ENCODE measurements at places on chromosomes 5 and 9.

- DNase-seq, result no peak
These were observed 647 bp upstream of the MEGF9 start for GRCh38 chr9:120714846-120715388.

- no peak for DNase-seq
These were observed 49.5 kb upstream of the TYRP1 start for GRCh38 chr9:12643686-12644085.

DNA sequence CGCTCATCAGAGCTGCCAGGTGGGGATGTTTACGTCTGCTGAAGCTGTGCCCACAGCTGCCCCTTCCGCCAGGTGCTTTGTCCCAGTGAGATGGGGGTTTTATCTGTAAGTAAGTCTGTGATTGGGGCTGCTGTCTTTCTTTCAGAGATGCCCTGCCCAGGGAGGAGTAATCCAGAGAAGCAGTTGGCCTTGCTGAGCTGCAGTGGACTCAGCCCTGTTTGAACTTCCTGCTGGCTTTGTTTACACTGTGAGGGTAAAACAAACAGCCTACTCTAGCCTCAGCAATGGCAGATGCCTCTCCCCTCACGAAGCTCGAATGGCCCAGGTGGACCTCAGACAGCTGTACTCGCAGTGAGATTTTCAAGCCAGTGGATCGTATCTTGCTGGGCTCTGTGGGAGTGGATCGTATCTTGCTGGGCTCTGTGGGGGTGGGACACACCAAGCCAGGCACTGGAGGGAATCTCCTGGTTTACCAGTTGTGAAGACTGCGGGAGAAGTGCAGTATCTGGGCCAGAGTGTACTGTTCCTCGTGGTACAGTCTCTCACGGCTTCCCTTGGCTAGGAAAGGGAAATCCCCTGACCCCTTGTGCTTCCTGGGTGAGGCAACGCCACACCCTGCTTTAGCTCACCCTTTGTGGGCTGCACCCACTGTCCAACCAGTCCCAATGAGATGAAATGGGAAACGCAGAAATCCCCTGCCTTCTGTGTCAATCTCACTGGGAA is 530.1 kb upstream of the DMAC1 start:
- DNase-seq, result no peak

DNA sequence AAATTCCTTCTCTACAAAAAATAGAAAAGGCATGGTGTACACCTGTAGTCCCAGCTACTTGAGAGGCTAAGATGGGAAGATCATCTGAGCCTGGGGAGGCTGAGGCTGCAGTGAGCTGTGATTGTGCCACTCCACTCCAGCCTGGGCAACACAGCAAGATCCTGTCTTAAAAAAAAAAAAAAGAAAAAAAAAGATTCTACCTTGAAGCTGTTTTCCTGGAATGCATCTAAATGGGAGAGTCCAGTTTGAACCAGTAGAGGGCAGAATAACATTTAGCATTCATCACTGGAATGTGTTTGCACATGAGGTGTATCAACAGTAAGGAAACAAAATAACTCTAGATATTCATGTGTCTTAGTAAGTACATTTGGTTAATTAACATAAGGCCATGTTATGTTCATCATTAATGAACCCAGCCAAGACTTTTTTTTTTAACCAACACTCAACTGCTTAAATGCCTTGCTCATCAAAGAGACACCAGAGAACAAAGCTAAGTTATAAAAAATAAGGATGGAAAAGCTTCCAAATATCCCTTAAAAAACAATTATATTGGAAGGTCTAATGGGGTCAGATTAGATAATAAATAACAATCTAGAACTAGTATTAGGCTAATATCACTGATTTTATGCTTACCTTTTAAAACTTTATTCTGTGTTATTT is 16.1 kb downstream of the IFNE start:
- no peak for DNase-seq

DNA sequence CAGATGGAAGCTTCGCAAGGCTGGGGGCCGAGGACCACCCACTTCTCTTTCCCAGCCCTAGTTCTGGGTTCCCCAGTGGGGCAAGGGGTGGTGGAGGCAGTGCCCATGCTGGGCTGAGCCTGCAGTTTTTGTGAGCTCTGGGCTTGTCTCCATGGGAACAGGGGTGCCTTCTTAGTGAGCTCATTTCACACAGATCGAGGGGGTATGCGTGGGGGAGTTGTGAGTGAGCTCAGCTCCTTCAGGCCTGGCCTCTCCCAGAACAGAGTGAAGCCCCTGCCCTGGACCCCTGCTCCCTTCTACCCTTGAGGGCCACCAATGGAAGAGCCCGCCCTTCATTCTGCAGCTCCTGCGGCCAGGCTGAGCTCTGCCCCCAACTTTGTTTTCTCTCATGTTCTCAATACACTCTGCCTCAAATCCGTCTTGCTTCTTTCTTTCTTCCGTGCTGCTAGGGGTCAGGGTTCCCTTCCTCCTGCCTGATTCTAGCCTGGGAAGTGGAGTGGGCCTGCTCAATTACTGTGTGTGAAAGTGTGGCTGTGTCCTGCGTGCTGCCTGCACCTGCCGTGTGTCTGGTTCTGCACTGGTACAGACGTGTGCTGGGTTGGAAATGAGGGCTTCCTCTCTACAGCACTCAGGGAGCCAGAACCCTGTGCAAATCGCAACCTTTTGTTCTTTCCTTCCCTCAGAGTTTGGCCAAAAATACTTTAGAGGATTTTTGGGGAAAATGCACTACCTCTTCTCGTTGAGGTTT is 9.0 kb upstream of the MYOZ3 start:
- DNase-seq, result no peak

DNA sequence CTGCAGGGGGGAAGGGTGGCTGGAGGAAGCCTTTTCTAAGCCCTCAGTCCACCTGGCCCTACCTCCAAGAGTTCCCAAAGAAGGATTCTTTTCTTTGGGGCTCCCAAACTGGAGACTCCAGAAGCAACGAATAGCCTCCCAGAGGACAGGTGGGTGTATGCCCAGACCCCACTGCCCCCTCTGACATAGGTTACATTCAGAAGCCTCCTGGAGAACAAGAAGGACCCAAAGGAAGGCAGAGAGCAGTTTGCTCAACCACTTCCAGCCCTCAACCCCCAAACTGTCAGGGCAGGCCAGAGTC is 10.3 kb downstream of the HK3 start:
- no peak for DNase-seq

All from stimulated activated CD8-positive, alpha-beta memory T cell treated with anti-CD3 and anti-CD28 coated beads, Interleukin-2, amount 100 ng/mL, for 1 hour (primary cell).